ENCODE measurements at places on chromosomes 7 and 10. TPM values are rescaled to one million over a fixed set of nuclear protein-coding genes. Genes with fewer than 3 reads are reported as not detected.

DNA sequence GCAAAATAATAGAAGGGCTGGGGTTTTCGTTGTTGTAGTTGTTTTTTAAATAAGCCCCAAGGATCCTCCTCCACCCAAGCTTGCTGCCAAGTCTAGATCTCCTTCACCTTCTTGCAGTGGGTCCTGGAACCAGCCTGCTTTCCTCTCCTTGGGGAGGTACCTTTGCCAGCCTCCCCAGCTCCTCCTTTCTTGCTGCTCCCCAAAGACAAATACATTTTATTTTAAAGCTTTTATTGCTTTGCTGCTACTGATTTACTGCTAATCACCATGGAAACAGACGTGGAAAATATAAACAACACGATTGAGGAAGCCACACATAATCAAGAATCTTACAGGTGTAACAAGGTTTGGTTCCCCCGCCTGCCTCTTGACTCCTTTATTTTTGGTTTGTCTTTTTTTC is 17.4 kb upstream of the SLF2 start:
- no peaks in the 10 kb centered on the region for H3K36me3 ChIP-seq
- H3K27me3 ChIP-seq: no peaks in the 10 kb centered on the region
- H3K4me3 ChIP-seq: no peak overlapping the region
- DNase-seq: no peak
- H3K27ac ChIP-seq: peak overlapping the region; percentile 62

MYOF gene
- 65.0 TPM for total RNA-seq

IKZF1 gene
- total RNA-seq: 828 TPM

DNA sequence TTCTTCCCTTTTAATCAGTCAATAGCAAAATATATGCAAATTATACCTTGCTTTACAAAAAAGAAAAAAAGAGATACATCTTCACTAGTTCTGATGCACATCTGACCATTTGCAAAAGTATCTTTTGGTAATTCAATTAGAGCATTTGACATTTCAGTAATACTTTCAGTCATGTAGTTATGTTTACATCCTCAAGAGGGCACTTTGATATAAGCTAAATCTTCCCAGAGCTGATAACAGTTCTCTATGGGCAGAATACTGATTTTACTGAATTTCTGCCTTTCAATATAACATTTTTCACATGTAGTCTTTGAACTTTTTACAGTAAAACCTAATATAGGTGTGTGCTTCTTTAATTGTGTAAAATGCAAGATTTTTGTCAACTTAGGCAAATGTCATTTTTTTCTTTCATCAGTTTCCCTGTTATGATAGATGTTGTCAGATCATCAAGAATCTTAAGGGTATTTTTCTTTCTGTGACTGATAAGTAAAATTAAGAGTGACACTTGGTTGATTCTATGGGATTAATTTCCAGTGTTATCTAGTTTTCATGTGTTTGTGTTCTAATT is 703.5 kb upstream of the SEMA3D start:
- no peak overlapping the region for H3K4me3 ChIP-seq
- DNase-seq: no peak
- no peaks in the 10 kb centered on the region for H3K27me3 ChIP-seq
- H3K27ac ChIP-seq: no peak overlapping the region
- H3K36me3 ChIP-seq: no peaks in the 10 kb centered on the region
- no peaks in the 10 kb centered on the region for H3K4me1 ChIP-seq

DNA sequence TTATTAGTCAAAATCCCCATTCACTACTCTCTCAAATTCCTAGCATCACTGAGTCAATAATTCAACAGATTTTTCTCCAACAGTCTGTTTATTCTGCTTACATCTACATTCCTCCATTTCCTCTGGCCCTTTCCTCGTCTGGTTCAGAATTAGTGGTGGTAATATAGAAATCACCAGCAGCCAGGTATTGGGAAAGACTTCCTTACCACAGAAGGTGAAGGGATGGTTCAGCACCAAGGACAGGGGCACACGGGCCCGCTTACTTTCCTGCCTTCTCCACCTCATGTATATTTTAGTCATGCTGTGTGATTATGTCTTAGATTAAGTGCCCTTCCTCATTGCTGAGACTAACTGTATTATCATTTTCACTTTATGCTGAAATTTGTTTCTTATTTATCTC is 70.4 kb upstream of the APBB1IP start:
- no peak overlapping the region for H3K27ac ChIP-seq
- H3K27me3 ChIP-seq: no peaks in the 10 kb centered on the region
- no peaks in the 10 kb centered on the region for H3K36me3 ChIP-seq
- H3K4me3 ChIP-seq: no peak overlapping the region

GRCh38 chr10:94427166-94427565 is 24.8 kb downstream of the TBC1D12 start:
- H3K27ac ChIP-seq: no peak overlapping the region
- H3K4me3 ChIP-seq: no peak overlapping the region
- no peaks in the 10 kb centered on the region for H3K36me3 ChIP-seq
- peaks cover 8% of the 10 kb centered on the region for H3K4me1 ChIP-seq
- no peaks in the 10 kb centered on the region for H3K27me3 ChIP-seq

- no peaks in the 10 kb centered on the region for H3K4me1 ChIP-seq
- no peaks in the 10 kb centered on the region for H3K36me3 ChIP-seq
- H3K27me3 ChIP-seq: no peaks in the 10 kb centered on the region
- DNase-seq: no peak
Measured at GRCh38 chr7:3294432-3295100, 6.5 kb upstream of the SDK1 start.

- no peaks in the 10 kb centered on the region for H3K36me3 ChIP-seq
- H3K27ac ChIP-seq: no peak overlapping the region
- no peaks in the 10 kb centered on the region for H3K4me1 ChIP-seq
- H3K4me3 ChIP-seq: no peak overlapping the region
- no peaks in the 10 kb centered on the region for H3K27me3 ChIP-seq
Measured at GRCh38 chr7:28155019-28155660, 25.5 kb downstream of the JAZF1 start.

GRCh38 chr7:105787793-105788192 is 88.6 kb downstream of the ATXN7L1 start:
- no peaks in the 10 kb centered on the region for H3K4me1 ChIP-seq
- DNase-seq: no peak
- H3K27me3 ChIP-seq: no peaks in the 10 kb centered on the region
- H3K36me3 ChIP-seq: no peaks in the 10 kb centered on the region
- H3K27ac ChIP-seq: no peak overlapping the region

CLEC2L gene
- total RNA-seq: 0.43 TPM

GRCh38 chr7:144528536-144529045 is 125.1 kb upstream of the NOBOX start:
- no peak overlapping the region for H3K27ac ChIP-seq
- no peak overlapping the region for H3K4me3 ChIP-seq
- no peaks in the 10 kb centered on the region for H3K27me3 ChIP-seq
- H3K36me3 ChIP-seq: no peaks in the 10 kb centered on the region
- H3K4me1 ChIP-seq: no peaks in the 10 kb centered on the region
